Psoas muscle (tissue), 8 donors: ENCODE measurements at places on chromosomes 1 and 21. TPM values are rescaled to one million over a fixed set of nuclear protein-coding genes. Genes with fewer than 3 reads are reported as not detected.

DNA sequence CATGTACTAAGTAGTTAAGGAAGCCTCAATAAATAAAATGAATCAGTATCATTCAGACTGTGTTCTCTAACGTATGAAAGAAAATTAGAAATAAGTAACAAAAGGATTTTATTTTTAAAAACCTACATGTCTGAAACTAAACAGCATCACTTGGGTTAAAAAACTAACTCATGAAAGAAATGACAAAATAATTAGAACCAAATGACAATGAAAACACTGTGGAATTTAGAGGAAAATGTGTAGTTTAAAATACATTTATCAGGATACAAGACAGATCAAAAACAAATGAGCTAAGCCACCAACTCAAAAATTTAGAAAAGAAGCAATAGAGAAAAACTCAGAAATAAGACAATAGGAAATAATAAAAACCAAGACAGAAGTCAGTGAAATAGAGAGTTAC lies 108.7 kb downstream of the TENT5C start:
- DNase-seq, result no peak

DNA sequence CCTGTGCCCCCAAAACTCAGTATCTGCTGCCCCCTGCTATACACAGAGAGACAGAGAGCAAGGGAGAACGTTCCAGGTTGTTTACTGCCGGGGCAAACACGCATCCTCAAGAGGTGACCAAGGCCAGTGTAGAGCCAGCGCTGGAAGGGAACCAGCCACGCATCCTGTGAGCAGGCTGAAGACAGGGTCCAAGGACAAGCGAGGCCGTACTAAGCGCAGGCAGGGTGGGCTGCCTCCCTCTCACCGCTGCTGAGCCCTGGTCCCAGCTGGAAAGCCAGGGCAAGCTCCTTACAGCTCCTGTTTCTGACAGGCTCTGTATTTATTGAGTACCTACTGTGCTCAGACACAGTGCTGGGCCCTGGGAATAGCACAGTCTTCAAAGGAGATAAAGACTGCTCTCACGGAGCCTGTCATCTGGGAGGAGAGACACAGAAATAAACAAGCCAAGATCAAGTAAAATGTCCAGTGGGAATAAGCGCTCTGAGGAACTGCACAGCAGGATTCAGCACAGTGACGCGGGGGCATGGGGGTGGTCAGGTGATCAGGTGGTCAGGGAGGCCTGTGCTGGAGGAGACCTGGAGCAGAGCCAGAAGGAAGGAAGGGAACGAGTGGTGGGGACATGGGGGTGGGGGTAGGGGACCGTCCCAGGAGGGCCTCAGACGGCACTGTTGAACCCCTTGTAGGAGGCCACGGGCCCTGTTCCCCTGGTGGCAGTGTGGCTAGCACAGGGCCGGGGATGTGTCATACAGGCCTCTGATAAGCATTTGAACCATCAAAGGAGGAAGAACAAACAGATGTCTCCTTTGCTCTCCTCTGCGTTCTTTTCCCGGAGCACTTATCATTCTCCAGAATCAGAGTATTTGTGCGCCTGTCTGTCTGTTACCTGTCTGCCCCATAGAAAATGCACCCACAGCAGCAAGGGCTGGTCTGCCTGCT lies 37.8 kb upstream of the EFHD2 start:
- DNase-seq, result no peak

- peak; percentile 58 for DNase-seq
Observed at GRCh38 chr1:116504308-116505156, 66.3 kb downstream of the CD58 start.

GRCh38 chr21:26795412-26795805 lies 49.8 kb downstream of the ADAMTS1 start:
- no peak for DNase-seq

DNA sequence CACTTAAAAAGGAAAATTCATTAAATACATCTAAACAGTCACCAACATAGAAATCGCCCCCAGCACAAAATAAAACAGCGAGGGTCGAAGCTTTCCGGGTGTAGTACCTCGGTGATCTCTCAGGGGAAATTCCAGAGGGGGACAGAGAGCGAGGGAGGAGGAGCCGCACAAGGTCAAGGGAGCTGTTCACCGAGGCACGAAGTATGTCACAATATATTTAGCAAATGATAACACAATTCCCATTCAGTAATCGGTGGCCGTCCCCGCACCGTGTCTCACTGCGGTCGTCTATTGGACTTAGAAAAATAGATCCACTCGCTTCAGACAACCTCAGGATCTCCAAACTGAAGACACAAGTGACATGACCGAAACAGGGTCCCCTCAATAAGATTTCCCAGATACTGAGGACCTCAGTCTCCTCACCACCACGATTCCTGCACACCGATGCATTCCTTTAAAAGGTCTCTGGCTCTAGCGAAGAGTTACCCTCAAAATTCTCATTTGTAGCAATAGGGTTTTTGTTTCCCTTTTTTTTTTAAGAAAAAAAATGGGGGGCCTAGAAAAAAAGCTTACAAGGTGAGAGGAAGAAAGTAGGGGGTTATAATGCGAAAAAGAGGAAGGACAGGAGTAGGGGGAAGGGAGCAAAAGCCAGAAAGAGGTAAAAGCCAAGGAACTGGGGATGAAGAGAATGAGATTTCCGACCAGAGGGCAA lies 1.1 kb downstream of the LPGAT1 start:
- peak; percentile 23 for DNase-seq

DNA sequence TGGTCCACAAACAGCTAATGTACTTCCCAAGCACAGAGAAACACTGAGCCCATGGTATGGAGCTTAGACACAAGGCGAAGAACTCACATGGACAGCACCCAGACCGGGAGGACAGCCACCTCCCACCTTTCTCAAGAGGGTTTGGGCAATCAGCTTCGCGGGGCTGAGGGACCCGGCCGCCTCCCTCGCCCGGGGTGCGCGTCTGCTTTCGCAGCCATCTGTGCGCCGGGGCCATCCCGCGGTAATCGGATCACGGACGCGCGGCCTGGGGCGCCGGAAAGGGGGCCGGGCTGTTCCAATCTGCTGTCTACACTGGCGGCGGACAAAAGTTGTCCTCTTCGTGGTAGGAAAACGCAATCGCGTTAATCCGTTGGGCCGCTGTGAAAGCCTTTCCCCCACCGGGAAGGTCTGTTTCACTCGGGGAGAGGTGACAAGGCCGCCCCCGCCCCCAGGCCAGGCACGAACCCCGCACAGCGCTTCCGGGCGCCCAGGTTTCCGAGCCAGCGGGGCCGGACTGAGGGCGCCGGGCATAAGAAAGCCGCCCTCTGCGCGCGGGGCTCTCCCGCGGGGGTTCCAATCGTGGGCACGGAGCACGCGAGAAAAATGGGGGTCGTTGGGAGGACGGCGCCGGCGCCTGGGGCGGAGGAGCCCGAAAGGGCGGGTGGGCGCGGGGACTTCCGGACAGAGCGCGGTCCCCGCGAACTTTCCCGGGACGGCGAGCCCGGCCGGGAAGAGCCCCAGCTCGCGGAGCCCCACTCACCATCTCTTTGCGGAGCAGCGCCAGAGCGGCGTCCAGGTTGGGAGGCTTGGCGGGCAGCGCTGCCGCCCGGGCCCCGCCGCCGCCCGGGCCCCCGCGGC lies 664 bp downstream of the FAM89A start:
- DNase-seq, result peak; percentile 36

- DNase-seq, result no peak
Observed at GRCh38 chr1:89085781-89086180, 20.8 kb upstream of the GBP1 start.

GRCh38 chr1:150192012-150192411 lies 42.3 kb downstream of the PLEKHO1 start:
- DNase-seq, result no peak

DNA sequence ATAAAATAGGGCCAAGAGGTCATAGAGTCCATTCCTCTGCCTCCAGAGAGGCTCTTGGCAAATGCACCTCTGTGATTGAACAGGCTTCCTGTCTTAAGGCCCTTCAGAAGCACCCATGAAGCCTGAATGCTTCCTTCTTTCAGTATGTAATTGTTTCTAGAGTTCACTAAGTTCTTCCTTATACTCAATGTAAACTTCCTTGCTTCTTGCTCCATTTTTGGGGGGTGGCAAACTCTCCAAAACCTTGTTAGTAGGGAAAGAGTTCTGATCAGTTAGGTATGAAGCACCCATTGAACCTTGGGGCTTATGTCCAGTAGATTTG lies 102.3 kb upstream of the LPGAT1 start:
- DNase-seq, result no peak

GRCh38 chr1:89670711-89671110 lies 37.8 kb downstream of the LRRC8C start:
- no peak for DNase-seq

GRCh38 chr1:59561796-59562195 lies 253.0 kb upstream of the HOOK1 start:
- DNase-seq, result no peak

DNA sequence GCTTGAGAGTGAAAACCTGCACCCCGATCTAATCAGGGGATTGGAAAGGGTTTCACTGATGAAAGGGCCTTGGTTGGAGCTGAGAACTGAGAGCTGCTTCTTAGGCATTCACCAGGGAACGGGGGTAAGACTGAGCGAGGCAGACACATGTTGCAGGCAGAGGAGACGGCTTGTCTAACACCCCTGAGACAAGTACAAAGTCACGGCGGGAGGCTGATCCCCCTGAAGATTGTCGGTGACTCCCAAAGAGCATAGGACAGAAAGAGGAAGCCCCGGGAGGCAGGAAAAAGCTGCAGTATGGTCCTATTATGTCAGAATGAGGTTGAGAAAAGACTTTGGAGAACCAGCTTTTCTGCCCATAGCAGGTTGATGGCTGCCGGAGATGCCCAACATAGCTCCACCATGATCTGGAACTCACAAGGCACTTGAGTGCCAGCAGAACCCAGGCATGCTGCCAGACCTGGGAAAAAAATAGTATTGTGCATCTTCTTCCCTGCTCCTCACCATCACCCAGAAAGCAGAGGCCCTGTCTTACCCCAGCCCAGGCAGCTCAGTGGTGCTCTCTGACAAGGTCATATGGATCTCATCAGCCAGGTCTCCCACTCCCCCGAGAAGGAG lies 463.9 kb upstream of the PROX1 start:
- DNase-seq, result no peak

DNA sequence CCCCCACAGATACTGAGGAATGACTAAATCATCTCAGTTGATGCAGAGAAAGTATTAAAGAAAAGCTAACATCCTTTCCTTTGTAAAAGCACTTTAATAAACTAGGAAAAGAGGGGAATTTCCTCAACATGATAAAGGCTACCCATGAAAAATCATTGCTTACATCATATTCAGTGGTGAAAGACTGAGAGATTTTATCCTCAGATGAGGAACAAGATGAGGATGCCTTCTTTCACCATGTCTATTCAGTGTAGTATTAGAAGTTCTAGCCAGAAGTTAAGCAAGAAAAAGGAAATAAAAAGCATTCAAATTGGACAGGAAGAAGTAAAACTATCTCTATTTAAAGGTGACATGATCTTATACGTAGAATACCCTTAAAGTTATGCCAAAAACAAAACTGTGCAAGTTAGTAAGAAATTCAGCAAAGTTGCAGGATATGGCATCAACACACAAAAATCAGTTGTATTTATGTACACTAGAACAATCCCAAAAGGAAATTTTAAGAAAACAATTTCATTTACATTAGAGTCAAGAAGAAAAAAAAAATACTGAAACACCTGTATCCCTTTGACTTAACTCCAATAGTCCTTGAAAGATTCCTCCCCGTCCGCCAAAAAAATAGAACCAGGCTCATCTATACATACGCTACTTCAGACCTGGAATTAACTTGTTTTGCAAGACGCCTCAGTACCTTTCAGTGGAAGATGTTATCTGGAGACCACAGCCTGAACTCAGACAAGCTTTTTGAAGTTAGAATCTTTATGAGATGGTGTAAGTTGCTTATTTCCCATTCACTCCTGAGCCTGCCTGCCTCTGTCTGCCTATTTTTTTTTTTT lies 17.5 kb downstream of the ZMYM4 start:
- no peak for DNase-seq

DNA sequence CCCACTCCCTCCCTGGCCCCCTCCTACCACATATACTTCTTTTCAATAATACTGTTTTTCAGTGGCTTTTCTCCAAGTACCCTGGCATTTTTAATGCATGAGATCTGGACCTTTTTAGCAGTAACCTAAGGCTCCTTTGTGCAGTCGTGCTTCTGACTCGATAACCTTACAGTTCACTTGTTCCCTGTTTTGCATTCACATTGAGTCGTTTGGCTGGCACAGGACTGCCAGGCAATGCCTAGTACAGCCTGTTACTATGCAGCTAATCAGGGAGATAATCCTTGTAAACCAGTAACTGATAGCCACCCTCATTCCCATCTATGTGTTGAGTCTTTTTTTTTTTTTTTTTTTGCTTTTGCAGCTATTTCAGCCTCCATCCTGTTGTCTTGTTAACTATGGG lies 3.7 kb downstream of the ATP1B1 start:
- no peak for DNase-seq

DNA sequence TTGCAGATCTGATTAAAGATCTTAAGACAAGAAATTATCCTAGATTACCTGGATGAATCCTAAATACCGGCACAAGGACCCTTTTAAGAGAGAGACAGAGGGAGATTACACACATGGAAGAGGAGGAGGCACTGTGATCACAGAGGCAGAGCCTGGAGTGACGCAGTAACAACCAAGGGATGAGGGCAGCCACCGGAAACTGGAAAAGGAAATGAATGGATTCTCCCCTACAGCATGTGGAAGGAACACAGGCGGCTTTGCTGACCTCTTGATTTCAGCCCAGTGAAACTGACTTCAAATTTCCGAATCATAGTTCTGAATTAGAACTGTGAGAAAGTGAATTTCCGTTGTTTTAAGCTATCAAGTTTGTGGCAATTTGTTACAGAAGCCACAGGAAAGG lies 50.2 kb upstream of the IVNS1ABP start:
- no peak for DNase-seq

- DNase-seq, result no peak
Observed at GRCh38 chr1:177753655-177754054, 216.2 kb downstream of the SEC16B start.

GRCh38 chr1:229229721-229230139 lies 41.2 kb upstream of the RAB4A start:
- peak; percentile 65 for DNase-seq

GRCh38 chr1:186878356-186878755 lies 49.6 kb downstream of the PLA2G4A start:
- no peak for DNase-seq

DNA sequence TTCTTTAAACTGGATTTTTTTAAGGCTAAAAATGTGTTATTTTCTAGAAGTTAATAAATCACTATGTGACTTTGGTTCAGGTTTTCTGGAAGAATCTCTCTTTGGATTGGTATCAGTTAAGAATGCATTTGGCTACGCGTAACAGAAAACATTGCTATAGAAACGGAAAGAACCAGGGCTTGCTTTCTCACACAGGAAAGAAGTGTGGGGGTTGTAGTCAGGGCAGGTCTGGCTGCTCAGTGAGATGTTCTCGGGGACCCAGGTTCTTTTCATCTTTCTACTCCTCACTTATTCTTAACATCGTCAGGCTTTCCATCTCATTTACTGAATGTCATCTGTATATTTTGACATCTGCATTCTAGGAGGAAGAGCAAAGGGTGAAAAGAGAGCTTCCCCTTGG lies 191.4 kb downstream of the ZBTB18 start:
- DNase-seq, result no peak

- no peak for DNase-seq
Observed at GRCh38 chr1:87705233-87705632, 376.6 kb downstream of the LMO4 start.

RPE65 gene
- total RNA-seq, result not detected

SLAMF7 gene
- 0.79 TPM for total RNA-seq

PLEKHN1 gene
- not detected for total RNA-seq

HSD11B1 gene
- 1.3 TPM for total RNA-seq

NR0B2 gene
- total RNA-seq, result 0.49 TPM

FCRL3 gene
- total RNA-seq, result 0.25 TPM

PNRC2 gene
- 63.1 TPM for total RNA-seq

SMPDL3B gene
- not detected for total RNA-seq

LENEP gene
- total RNA-seq, result not detected
